ENCODE measurements at places on chromosomes 3 and 15.

GRCh38 chr3:84082726-84083125 lies 876.1 kb upstream of the CADM2 start:
- no peak for DNase-seq

- no peak for DNase-seq
These were observed 344.7 kb upstream of the TPRG1 start for GRCh38 chr3:188827103-188827502.

DNA sequence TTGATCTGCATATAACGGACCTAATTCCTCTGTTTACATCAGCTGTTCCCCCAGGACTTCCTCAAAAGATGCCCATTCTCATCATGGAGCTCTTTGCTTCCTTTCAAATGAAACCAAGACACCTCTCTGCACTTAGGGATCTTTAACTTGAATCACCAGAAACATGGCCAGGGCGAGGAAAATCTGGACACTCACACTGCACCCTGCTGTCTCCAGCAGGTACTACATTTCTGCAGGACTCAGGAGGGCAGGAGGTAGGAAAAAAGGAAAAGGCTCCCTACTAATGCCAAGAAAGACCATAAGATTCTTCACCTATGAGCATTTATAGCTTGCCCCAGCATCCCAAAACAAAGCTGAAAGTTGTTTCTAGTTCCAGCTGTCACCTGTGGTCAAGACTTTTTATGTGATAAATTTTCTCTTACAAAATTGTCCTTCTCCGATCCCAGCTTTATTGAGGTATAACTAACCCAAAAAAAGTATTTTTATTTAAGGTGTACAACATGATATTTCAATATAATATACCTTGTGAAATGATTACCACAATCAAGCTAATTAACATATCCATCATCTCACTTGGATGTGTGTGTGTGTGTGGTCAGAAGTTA lies 87.3 kb upstream of the C15orf61 start:
- DNase-seq = no peak

GRCh38 chr15:33646744-33647143 lies 321.6 kb upstream of the CHRM5 start:
- no peak for DNase-seq

GRCh38 chr3:52535411-52536111 lies 844 bp upstream of the UQCC5 start:
- no peak for DNase-seq

- DNase-seq = no peak
These were observed 41.3 kb upstream of the PIK3CB start for GRCh38 chr3:138875754-138876664.

- no peak for DNase-seq
These were observed 6.8 kb upstream of the KBTBD12 start for GRCh38 chr3:127908202-127908601.

DNA sequence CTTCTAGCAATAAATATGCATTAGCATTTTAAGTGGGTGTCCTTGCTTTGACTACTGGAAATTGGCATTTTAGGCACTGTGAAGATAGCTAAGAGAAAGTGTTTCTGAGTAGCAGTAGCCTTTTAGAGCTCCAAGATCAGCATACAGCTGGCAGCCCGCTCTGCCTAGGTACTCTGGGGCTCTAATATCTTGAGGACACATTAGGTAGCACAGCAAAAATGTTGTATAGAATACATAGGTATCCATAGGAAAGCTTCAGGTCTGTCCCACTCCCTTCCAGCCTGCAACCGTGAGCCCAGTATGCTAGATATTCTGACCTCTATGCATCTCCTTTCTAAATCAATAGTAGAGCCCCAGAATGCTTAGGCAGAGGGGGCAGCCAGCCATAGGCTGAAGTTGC lies 670.5 kb downstream of the NLGN1 start:
- DNase-seq = no peak

DNA sequence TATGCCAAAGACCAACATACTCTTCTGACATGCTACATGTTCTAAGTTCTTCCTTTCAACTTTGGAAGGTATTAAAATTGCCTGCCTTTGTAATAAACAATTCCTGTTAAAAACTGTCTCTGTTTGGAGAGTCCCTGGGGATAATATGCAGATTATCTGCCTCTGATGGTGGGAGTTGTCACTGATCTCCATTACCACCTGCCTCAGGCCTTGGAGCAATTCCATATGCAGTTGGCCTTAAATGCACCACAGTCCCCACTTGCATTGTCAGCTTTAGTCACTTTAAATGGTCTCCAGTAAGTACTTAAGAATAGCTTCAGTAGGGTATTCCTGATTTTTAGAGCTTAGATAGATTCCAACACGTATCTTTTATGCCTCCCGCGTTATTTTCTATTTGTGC lies 121.1 kb upstream of the GOLIM4 start:
- DNase-seq = no peak

- DNase-seq = no peak
These were observed 5.6 kb upstream of the ISLR start for GRCh38 chr15:74167891-74168331.

DNA sequence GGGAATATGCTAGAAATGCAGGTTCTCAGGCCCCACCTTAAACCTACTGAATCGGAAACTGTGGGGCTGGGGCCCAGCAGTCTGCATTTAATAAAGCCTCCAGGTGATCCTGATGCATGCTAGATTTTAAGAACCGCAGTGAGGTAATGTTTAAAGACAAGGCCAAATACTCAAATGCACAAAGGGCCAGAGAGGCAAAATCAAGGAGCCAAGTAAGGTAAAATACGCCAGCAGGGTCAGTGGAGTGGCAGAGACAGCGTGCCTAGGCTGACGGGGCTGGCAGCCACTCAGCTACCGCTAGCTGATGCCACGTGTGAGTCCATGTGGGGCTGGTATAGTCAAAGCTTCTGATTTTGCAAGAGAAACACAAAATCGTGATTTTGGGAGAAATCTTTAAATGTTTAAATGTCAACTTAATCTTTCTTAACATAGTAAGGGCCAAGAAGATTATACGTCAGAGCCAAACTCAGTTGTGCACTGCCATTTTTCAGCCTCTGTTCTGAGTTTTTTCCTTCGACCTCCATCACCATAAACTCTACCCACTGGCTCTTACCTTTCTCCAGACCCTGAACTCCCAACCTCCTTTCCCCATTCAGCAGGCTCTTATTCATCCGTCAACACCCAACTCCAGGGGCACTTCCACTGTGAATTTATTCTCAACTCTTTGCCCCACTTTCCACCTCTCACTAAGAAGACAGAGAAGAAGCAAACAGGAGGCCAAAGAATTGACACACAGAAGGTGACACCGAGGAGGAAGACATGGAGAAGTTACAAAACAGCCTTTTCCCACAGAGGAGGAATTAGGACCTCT lies 136.6 kb upstream of the RAD18 start:
- no peak for DNase-seq

GRCh38 chr3:44184319-44184953 lies 57.2 kb upstream of the TOPAZ1 start:
- DNase-seq = no peak

DNA sequence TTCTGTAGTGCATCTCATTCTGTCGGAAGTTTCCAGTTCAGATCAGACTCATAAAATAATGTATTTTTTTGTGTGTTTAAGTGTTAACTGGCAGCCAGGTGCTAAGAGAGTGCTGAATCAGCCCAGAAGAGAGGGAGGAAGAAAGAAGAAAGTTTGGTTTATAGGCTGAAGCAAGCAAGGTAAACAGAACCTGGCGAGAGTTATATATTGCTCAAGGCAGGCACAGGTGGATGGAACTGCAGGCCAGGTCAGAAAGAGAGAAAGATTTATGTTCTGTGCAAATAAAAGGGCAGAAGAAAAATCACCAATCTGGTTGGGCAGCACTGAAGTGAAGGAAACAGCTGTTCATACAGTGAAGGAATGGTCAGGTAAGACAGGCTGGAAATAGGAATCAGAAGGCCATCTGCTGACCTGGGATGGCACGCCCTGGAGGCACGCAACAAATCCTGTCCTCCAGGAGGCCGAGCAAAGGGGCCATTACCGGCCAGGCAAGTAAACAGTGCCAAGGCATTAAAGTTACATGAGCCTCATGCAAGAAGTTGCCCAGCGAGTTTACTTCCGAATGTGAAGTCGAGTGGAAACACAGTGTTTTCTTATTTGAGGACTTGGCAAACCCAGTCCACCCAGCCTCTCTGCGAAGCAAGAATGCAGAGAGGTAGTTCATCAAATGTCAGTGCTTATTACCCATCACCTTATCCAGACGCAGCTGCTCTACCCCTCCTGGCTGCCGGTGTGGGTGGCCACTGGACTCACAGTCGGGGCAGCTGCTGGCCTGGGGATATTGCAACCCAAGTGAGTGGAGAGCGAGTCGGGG lies 309.8 kb downstream of the VPS13C start:
- DNase-seq = no peak

- no peak for DNase-seq
These were observed 9.4 kb downstream of the TCF12 start for GRCh38 chr15:56927816-56928215.

GRCh38 chr3:84601303-84601702 lies 357.5 kb upstream of the CADM2 start:
- no peak for DNase-seq

- DNase-seq = no peak
These were observed 234.4 kb upstream of the ADAMTS9 start for GRCh38 chr3:64922213-64922612.

- DNase-seq = no peak
These were observed 17.8 kb downstream of the LRIG1 start for GRCh38 chr3:66483006-66483405.

DNA sequence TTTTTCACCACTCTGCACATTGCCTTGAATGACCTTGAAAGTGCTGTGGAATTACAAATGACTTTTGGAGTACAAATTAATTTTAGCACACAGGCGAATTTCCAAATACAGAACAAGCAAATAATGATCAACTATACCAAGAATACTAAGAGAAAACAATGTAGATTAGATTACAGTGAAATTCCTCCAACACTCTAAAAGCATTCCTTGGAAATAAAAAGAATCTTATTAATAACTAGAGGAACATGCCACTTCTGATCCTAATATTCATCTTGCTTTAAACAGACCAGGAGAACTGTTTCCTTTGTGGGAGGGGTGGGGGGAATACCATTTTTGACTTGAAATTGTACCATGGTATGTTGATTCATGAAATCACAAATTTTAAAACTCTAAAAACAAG lies 167.5 kb downstream of the SUCLG2 start:
- no peak for DNase-seq

DNA sequence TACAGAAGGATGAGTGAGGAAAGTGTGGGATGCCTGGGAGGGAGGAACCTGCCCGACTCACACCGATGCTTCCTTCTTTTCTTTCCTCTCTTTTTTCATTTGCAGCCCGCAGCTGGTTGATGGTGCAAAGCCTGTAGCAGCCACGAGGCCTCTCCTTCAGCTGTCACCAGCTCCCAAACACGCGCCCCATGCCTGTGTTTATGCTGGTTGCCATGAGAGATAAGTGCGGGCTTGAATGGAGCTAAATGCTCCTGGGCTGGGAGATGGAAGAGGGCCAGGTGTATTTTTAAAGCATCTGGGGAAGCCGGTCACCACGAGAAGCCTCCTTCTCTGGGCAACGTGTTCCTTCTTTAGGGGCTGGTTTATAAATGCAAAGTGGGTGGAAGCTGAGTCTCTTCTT lies 9.3 kb downstream of the COLQ start:
- no peak for DNase-seq

- DNase-seq = peak; percentile 17
These were observed 285.9 kb downstream of the XXYLT1 start for GRCh38 chr3:194985031-194985578.

- no peak for DNase-seq
These were observed 1.5 kb upstream of the PPM1M start for GRCh38 chr3:52243791-52244628.

GRCh38 chr15:77837649-77838025 lies 204.9 kb upstream of the LINGO1 start:
- no peak for DNase-seq

GRCh38 chr3:40088527-40089170 lies 220.9 kb upstream of the EIF1B start:
- DNase-seq = no peak

DNA sequence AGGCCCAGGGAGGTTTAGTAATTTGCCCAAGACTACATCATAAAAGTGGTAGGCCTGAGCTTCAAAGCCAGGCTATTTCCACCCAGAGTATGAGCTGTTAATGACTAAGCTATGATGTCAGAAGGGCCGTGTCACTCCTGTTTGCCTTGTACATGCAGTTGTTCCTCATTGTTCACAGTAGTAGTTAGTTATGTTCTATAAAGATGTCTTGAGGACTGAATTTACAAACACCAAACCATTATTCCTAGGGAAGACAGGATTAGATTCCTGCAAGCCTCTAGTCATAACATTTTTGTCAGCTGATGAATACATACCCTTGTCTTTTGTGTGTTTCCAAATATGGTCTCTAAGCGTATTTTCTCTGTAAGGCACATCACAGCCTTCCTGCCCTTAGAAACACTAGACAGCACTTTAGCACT lies 20.9 kb upstream of the LARS2 start:
- DNase-seq = no peak

DNA sequence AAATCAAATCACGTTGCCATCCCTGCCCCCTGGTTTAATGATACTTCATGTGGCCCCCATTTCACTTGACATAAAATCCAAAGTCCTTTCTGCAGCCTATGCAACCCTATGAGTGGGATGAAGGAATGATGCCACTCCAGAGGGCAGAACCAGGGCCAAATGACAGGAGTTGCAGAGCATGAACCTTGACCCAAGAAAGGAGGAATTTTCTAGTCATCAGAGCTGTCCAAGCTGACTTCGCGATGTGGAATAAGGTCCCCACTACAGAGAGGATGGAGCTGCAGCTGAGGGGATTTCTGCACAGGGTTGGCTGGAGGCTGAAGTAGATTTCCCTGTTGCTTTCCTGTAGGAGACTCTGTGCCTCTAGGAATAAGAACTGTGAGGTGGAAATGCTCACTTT lies 15.8 kb upstream of the EPHB3 start:
- no peak for DNase-seq

DNA sequence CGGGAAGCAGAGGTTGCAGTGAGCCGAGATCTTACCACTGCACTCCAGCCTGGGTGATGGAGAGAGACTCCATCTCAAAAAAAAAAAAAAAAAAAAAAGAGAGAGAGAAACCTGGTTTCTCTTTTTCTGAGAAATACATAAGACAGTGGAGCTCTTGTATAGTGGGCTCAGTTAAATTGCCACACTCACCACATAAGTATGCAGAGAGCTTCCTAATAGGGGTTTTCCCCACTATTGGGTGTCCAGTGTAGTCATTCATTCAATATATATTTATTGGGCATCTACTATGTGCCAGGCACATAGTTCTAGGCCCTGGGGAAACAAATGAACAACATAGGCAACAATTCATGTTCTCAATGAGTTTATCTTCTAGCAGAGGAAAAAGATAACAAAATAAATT lies 48.9 kb upstream of the FMN1 start:
- DNase-seq = no peak

- no peak for DNase-seq
These were observed 21.0 kb downstream of the LIPC start for GRCh38 chr15:58452775-58453174.

- no peak for DNase-seq
These were observed 71.2 kb downstream of the CYP19A1 start for GRCh38 chr15:51267051-51267702.

GRCh38 chr3:69012800-69013252 lies 658 bp downstream of the EOGT start:
- DNase-seq = peak; percentile 18

DNA sequence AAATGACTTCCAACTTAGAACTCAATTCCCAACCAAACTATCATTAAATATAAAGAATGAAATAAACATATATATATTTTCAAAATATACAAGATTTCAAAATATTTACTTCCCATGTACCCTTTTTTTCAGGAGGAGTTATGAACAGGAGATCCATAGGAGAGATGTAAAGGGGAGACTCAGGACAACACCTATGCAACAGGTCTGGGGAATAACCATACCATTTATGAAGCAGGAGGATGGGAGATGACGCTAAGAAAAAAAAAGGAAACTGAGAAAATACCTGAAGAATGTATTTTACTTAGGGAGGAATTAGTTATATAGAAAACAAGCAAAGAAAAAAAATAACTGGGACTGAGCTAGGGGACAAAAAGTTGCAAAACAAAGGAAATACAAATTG lies 23.8 kb downstream of the INTS14 start:
- no peak for DNase-seq
